ENCODE measurements at places on chromosomes 12 and 14. TPM values are rescaled to one million over a fixed set of nuclear protein-coding genes. Genes with fewer than 3 reads are reported as not detected.

The E2F7 gene
- polyA plus RNA-seq = 5.2 TPM

The SLC7A8 gene
- 80.6 TPM for polyA plus RNA-seq

The HOXC13 gene
- polyA plus RNA-seq = not detected

The ZNF26 gene
- 18.6 TPM for polyA plus RNA-seq

The TGM1 gene
- polyA plus RNA-seq = 3.4 TPM

The PLEKHH1 gene
- 30.4 TPM for polyA plus RNA-seq

The AQP6 gene
- 21.9 TPM for polyA plus RNA-seq

The ZFYVE1 gene
- 20.3 TPM for polyA plus RNA-seq

The EDDM3A gene
- polyA plus RNA-seq = 0.19 TPM

The ANKLE2 gene
- polyA plus RNA-seq = 49.0 TPM

The LHX5 gene
- polyA plus RNA-seq = not detected

The ANP32D gene
- 0.19 TPM for polyA plus RNA-seq

The TAS2R46 gene
- polyA plus RNA-seq = not detected

The MUCL1 gene
- not detected for polyA plus RNA-seq

The SLC10A1 gene
- polyA plus RNA-seq = 0.22 TPM

The TSPAN11 gene
- 5.0 TPM for polyA plus RNA-seq

The ALG10 gene
- polyA plus RNA-seq = 10.5 TPM

The CLEC2A gene
- polyA plus RNA-seq = not detected

The HOXC9 gene
- 19.1 TPM for polyA plus RNA-seq

The DCTN2 gene
- 160 TPM for polyA plus RNA-seq

The DDN gene
- 97.8 TPM for polyA plus RNA-seq

The PRIMA1 gene
- 1.1 TPM for polyA plus RNA-seq

The RNU4-1 gene
- not detected for polyA plus RNA-seq
